ENCODE measurements at places on chromosomes 6 and 20.
A peak's percentile ranks its signal among the peaks of the same experiment; 100 is the strongest.

DNA sequence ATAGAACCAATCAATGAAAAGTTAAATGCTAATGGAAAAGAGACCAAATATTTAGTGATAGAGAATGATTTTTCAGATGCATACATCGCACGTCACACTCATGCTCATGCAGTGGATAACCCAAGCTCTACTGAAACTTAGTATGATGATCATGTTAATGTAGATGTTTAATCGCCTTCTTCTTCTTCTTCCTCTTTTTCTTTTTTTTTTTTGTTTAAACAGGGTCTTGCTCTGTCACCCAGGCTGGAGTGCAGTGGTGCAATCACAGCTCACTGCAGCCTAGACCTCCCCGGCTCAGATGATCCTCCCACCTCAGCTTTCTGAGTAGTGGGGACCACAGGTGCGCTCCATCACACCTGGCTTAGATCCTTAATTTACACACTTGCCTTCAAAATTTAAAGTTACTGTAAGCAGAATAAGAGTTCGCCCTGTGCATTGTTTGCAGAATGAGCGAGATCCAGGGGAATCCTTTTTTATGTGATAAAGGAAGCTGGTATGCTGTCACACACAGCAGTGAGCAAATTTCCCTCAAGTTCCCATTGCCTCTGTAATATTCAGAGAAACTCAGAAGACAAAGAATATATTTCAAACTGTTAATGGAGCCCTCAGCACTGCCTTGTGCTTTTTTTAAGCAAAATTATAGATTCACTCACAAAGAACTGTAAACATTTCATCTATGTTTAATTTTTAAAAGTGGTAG lies 194.2 kb upstream of the SGK1 start:
- no peak for DNase-seq

GRCh38 chr6:29507319-29507718 lies 19.6 kb upstream of the MAS1L start:
- DNase-seq = no peak

- DNase-seq = no peak
Observed at GRCh38 chr6:149446791-149447376, 37.9 kb downstream of the ZC3H12D start.

GRCh38 chr6:31729979-31730630 lies 1.0 kb upstream of the DDAH2 start:
- peak; percentile 79 for DNase-seq

DNA sequence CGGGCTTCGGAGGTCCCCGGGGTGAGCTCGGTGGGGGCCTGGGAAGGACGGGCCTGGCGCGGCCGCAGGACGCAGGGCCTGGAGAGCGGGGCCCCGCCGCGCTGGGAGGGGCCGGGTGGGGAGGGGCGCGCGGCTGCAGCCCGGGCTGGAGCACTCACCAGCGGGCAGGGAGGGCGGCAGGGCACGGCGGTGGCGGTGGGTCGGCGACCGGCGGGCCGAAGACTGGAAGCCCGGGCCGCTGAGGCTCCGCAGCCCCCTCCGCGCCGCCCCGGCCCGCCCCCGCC lies at the start of gene GATA5:
Gene GATA5 (minus strand): TSS at position 224 of the 284 bp plus-strand sequence. CDS start 474 bp downstream, outside the sequence.
- DNase-seq = no peak

DNA sequence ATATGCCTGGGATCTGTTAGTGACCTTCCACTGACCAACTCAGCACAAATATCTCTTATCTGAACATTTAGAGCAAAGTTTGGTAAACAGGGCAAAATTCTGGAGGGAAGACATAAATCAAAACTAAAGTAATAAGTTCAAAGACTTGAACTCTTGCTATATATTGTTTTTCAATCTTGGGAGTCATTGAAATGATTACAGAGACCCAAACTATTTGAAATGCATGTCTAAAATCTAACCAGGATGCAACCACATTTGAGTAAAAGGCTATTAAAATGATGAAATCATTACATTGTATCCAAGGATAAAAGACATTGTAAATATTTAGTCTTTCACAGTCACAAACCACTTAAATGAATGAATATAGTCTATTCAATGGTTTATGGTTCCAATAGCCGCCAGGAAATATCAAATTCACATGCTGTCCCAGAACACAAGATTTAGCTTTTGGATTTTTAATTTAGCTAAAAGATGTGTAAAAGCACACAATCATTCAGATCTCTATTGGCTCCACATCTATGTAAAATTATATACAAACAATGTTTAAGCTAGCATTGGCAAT lies 256.6 kb upstream of the EPHA7 start:
- DNase-seq = no peak

All from cerebellar cortex (tissue), 1 donor.